Small intestine (tissue), 16 donors: ENCODE measurements at places on chromosomes 12 and 14.

- no peak overlapping the region for H3K4me3 ChIP-seq
- no peaks in the 10 kb centered on the region for H3K27me3 ChIP-seq
- peaks cover 4% of the 10 kb centered on the region for H3K4me1 ChIP-seq
- no peak overlapping the region for H3K27ac ChIP-seq
Observed at GRCh38 chr14:32473464-32473855, 144.4 kb downstream of the AKAP6 start.

- peak; percentile 83 for DNase-seq
- no peak overlapping the region for H3K4me3 ChIP-seq
- no peaks in the 10 kb centered on the region for H3K4me1 ChIP-seq
- H3K27me3 ChIP-seq = peaks cover 2% of the 10 kb centered on the region
- no peaks in the 10 kb centered on the region for H3K36me3 ChIP-seq
Observed at GRCh38 chr12:6038160-6038559, 86.3 kb downstream of the VWF start.

- no peak for DNase-seq
- no peak overlapping the region for H3K27ac ChIP-seq
- no peak overlapping the region for H3K4me3 ChIP-seq
- H3K36me3 ChIP-seq = no peaks in the 10 kb centered on the region
- no peaks in the 10 kb centered on the region for H3K27me3 ChIP-seq
Observed at GRCh38 chr12:14068961-14069360, 87.6 kb upstream of the GRIN2B start.

- no peaks in the 10 kb centered on the region for H3K27me3 ChIP-seq
- no peak for DNase-seq
- H3K4me1 ChIP-seq = no peaks in the 10 kb centered on the region
- H3K27ac ChIP-seq = no peak overlapping the region
- no peaks in the 10 kb centered on the region for H3K36me3 ChIP-seq
Observed at GRCh38 chr14:53265025-53265424, 111.9 kb upstream of the DDHD1 start.

DNA sequence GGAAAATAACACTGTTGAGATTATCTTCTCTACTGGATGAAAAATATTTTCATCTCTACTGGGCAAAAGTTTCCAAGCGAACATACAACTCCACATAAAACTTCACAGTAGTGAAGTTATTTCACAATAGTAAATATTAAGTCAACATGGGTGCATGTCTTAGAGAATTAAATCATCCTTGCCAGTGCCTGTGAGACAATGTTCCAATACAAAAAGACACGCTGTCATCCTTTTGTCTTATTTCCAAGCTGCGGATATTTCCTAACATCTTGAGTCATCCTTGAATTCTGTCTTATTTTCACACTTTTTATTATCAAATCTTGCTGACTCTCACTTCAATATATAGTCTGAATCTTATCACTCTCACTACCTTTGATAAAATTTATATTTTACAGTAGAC, 142.9 kb upstream of the KITLG start:
- no peak for DNase-seq
- H3K27me3 ChIP-seq = no peaks in the 10 kb centered on the region
- H3K36me3 ChIP-seq = no peaks in the 10 kb centered on the region
- no peaks in the 10 kb centered on the region for H3K4me1 ChIP-seq
- H3K4me3 ChIP-seq = no peak overlapping the region

DNA sequence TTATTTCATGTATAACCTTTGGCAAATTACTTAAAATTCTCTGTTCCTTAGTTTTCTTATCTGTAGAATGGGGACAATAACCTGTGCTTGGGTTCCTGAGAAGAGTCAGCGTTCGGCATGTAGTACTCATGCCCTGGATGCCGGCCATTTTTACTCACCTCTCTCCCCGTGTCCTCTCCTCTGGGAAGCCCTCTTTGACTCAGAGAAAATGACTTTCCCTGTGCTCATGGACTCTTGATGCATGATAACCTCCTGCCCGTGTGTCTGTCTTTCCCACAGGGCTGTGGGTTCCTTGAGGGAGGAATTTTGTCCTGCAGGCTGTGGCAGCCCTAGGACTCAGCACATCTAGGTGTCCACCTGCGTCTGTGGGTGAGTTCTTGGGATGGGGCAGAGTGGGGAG, 5.8 kb upstream of the C1RL start:
- H3K27ac ChIP-seq = no peak overlapping the region
- DNase-seq = no peak
- no peaks in the 10 kb centered on the region for H3K27me3 ChIP-seq
- no peak overlapping the region for H3K4me3 ChIP-seq
- peaks cover 18% of the 10 kb centered on the region for H3K4me1 ChIP-seq

DNA sequence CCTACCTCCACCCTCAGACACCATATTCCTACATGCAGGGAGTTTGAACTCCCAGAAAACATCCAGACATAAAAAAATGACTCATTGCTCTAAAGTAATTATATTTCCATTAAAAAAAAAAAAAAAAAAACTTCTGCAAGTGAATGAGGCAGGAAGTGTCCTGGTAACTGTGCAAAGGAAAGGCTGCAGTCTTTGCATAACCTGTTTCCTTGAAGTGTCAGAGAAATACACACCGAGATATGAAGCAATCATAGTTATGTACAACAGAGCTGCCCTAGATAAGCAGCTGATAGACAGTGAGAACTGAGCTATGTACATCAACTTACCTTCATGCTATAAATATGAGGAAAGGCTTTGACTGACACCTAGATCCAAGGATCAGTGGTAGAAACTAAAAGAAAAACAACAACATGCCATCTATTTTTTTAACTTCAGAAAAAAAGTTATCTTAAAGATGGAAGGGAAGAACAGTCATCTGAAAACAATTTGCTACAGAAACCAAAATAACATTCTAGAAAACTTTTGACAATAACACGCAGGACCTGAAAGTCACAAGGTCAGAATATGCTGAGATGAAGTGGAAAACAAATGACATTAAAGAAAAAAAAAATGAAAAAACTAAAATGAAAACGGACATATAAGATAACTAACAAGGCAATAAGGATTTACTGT, 263.2 kb downstream of the SEC23A start:
- H3K4me3 ChIP-seq = no peak overlapping the region
- peaks cover 2% of the 10 kb centered on the region for H3K27me3 ChIP-seq
- peaks cover 7% of the 10 kb centered on the region for H3K4me1 ChIP-seq
- peak; percentile 56 for DNase-seq

DNA sequence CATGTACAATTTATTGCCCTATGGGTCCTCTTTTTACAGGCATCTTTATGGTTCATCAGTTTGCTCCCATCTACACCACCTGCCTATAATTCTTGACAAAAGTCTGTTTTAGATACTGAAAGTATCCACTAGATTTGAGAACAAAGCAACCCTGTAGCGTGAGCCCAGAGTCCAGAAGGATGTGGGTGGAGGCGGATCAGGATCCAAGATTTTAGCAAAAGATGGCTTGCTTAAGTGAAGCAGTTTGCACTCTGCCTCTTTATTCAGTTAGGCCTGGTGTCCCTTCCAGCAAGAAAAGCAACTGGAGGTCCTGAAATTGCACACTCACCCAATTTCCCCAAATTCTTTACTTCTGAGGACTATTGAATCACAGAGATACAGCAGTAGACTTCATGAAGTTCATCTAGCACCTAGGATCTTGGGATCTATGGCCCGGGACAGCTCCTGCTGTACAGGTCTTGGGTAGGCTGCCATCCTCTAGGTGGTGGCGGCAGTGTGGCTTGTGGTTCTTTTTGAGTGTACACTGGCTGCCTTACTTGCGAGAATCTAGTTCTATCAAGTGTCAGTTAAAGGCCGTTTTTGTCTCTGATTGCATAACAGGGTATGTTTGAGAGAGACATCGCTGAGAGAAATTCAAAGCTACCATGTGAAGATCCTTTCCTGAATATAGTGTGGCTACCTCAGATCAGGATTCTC, 873.2 kb downstream of the NRXN3 start:
- H3K4me1 ChIP-seq = no peaks in the 10 kb centered on the region
- DNase-seq = no peak
- no peak overlapping the region for H3K27ac ChIP-seq
- no peaks in the 10 kb centered on the region for H3K27me3 ChIP-seq
- H3K36me3 ChIP-seq = no peaks in the 10 kb centered on the region
- no peak overlapping the region for H3K4me3 ChIP-seq

GRCh38 chr12:67025543-67026114, 243.5 kb upstream of the CAND1 start:
- no peak overlapping the region for H3K4me3 ChIP-seq
- H3K4me1 ChIP-seq = no peaks in the 10 kb centered on the region
- H3K27me3 ChIP-seq = no peaks in the 10 kb centered on the region
- peak; percentile 38 for DNase-seq

GRCh38 chr14:61537563-61538463, 157.5 kb upstream of the HIF1A start:
- peaks cover 24% of the 10 kb centered on the region for H3K4me1 ChIP-seq
- H3K4me3 ChIP-seq = no peak overlapping the region
- H3K27ac ChIP-seq = no peak overlapping the region

GRCh38 chr12:89700191-89700810, 8.3 kb downstream of the ATP2B1 start:
- H3K27me3 ChIP-seq = no peaks in the 10 kb centered on the region
- no peaks in the 10 kb centered on the region for H3K36me3 ChIP-seq
- H3K4me3 ChIP-seq = no peak overlapping the region
- no peak for DNase-seq

DNA sequence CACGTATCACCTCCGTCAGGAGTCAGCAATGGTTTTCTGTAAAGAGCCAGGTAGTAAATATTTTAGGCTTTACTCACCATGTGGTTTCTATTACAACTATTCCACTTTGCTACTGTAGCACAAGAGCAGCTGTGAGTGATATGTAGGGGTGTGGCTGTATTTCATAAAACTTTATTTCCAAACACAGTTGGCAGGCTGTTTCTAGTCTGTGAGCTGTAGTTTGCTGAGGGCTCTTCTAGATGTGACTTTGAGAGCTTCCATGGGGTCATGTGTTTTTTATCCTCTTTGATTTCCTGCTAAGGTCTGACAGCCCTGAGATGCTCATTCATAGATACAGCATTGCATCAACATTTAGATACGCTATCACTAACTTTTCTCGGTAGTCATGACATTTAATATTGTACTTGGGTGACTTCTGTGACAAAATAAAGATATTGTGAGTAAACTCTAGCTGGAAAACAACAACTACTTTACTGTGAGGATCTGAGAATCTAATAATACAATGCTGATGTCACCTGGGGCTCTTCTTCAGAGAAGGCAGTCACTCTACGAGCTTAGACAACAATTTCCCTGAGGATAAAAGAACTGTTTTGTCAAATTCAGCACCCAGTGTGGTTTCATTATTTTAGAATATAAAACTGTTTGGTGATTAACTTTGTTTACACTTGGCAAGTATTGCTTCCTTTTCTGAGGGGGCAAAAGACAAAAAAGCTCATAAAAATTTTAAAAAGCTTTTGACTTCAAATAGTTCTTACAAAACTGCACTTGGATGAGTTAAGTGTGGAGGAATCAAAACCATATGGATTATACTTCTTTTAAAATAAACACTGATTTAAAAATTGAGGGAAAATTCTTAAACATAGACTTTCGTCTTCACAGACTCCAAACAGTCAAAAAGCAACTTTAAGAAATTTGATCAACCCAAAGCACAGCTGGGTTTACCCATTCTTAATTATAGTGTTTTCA, 231.2 kb upstream of the DCN start:
- no peak overlapping the region for H3K4me3 ChIP-seq
- peaks cover 3% of the 10 kb centered on the region for H3K4me1 ChIP-seq
- no peak overlapping the region for H3K27ac ChIP-seq
- no peaks in the 10 kb centered on the region for H3K27me3 ChIP-seq

- no peaks in the 10 kb centered on the region for H3K4me1 ChIP-seq
- no peaks in the 10 kb centered on the region for H3K27me3 ChIP-seq
- H3K36me3 ChIP-seq = no peaks in the 10 kb centered on the region
- DNase-seq = no peak
- H3K27ac ChIP-seq = no peak overlapping the region
- no peak overlapping the region for H3K4me3 ChIP-seq
Observed at GRCh38 chr12:30002677-30003076, 218.9 kb upstream of the TMTC1 start.

DNA sequence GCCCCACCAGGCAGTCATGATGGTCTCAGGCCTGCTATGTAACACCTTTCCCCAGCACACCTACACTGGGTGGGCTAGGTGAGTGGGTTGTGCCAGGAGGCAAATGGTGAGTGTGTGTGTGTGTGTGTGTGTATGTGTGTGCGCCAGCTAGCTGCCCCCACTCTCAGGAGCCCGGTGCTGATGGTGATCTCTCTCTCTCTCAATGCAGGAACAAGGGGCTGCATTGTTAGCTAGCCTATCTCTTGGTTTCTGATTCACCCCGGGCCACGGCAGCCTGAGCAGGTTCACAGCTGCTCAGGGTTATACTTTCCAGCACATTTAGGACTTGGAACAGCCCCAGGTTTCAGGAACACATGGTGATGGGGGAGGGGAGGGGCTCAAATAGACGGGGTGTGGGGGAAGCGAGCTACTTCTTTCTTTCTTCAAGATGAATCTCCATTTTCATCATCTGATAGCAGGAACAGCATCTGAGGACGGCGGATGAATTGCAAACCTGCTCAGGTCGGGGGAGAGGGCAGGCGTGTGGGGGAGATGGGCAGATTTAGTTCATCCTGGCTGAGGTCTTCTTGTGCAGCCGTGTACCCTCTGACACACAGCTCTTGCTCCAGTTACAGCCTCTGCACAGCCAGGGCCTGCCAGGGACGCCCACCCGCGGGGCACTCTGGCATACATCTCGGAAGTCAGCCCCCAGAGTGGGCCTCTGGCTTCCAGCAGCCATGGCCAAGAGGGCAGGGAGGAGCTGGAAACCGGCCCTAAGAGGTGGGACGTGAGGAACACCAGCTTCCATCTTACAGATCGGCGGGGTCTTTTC, 137.6 kb downstream of the ZFP36L1 start:
- no peaks in the 10 kb centered on the region for H3K36me3 ChIP-seq
- H3K27me3 ChIP-seq = no peaks in the 10 kb centered on the region
- H3K4me1 ChIP-seq = peaks cover 44% of the 10 kb centered on the region
- no peak for DNase-seq
- no peak overlapping the region for H3K4me3 ChIP-seq
- H3K27ac ChIP-seq = no peak overlapping the region

DNA sequence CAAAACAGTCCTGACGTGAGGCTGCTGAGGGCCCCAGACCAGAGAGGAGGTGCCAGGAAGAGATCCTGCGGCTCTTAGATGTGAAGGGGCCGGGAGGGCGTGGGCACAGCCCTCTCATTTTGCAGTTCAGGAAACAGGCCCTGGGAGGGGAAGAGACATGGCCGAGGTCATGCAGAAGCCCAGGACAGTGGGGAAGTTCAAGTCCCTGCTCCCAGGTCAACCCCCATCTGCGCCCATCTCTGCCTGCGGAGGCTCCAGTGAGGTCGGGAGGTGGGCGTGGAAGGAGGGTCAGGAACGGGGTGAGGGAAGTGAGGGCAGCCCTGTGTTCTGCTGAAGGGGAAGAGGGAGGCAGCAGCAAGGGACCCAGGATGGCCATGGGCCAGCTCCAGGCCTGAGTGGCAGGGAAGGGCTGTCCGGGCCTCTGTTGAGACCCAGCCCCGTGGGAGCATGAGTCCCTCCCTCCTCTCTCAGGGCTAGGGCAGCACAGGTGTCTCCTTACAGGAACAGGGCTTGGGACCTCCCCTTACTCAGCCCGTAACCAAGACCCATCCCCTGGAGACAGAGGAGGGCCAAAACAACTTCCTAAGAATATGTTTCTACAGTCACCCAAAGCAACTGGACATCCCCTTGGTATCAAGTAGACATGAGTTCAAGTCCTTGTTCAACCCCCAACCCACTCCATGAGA, 90.8 kb downstream of the LGMN start:
- DNase-seq = no peak
- H3K4me1 ChIP-seq = no peaks in the 10 kb centered on the region
- no peaks in the 10 kb centered on the region for H3K27me3 ChIP-seq
